ENCODE measurements at places on chromosomes 7 and 10.
A peak's percentile ranks its signal among the peaks of the same experiment; 100 is the strongest.

DNA sequence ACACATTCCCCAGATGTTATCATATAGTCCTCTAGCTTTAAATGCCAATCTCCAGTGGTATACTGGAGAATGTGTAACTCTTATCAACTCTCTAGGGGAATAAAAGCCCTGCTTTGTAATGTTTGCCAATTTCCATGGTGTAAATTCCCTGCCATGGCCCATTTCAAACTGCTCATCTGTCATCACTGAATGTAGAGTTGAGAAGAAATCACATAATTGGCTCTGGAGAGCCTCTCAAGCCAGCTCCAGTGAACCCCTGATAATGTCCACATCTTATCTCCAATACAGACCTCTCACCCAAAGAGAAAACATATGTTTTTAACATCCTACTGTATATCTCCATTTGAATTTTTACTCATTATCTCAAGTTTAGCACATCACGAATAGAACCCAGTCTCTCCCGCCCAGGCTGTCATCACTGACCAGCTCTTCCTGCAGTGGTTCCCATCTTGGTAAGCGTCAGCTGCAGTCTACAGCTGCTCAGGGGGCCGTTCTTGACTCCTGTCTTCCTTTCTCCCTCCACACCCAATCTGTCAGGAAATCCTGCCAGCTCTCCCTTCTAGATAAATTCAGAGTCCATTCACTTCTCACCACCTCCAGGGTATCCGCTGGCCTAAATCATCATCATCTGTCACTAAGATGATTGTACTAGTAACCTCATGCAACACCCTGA, 332.4 kb downstream of the FRMD4A start:
- DNase-seq = no peak

DNA sequence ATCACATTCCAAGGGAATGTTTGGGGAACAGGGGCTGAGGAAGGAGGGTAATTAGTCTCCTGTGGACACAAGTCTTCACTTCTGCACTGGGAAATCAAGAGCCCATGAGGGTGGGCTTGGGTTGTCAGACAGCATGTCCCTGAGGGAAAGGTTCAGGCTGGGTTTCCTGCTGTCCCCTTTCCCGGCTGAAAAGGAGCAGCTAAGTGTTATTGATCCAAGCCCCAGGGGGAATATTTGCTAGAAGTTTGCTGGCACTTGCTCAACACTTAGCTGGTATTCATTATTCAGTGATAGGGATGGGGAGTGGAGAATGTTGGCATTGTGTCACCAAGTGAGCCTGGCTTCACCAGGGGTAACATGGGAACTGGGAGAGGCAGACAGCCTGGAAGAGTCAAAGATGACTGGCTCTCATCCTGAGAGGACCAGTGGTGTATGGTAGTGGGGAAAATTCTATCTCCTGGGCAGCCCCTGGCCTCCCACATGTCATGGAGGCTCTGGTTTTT, 344.4 kb upstream of the PODXL start:
- DNase-seq = no peak

GRCh38 chr7:76198202-76198601, 3.5 kb upstream of the SRRM3 start:
- no peak for DNase-seq

GRCh38 chr7:94590526-94591162, 65.3 kb downstream of the SGCE start:
- DNase-seq = no peak

GRCh38 chr10:91163869-91164474, 56.5 kb upstream of the PCGF5 start:
- DNase-seq = peak; percentile 55

- DNase-seq = no peak
Observed at GRCh38 chr7:37449621-37450020, 957 bp upstream of the ELMO1 start.

- DNase-seq = no peak
Observed at GRCh38 chr10:101545898-101546297, 42.2 kb downstream of the POLL start.

- DNase-seq = no peak
Observed at GRCh38 chr7:55366461-55367070, 1.4 kb downstream of the LANCL2 start.

DNA sequence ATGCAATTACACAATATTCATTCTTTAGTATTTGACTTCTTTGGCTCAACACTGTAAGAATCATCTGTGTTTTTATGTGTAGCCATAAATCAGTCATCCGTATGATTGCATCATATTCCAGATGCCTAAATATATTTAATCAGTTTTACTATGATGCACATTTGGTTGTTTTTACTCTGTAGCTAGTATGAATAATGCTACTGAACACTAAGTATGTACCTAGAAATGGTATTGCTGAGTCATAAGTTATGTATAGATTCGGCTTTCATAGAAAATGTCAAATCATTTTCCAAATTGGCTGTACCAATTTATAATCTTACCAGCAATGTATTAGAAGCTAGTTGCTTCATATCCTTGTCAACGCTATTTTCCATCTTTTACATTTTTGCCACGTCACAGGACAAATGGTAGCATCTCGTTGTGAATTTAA, 197.3 kb upstream of the PLXNA4 start:
- peak; percentile 83 for DNase-seq

DNA sequence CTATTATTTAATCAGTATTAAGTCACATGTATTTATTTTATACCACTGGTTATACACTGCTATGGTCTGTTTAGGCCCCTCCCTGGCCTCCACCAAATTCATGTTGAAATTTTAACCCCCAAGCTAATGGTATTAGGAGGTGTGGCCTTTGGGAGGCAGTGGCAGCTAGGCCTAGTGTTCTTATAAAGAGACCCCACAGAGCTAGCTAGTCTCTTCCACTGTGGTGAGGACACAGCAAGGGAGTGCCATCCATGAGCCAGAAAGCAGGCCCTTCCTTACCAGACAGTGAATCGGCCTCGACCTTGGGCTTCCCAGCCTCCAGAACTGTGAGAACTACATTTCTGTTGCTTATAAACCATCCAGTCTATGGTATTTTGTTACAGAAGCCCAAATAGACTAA, 28.7 kb downstream of the RBM48 start:
- DNase-seq = no peak

DNA sequence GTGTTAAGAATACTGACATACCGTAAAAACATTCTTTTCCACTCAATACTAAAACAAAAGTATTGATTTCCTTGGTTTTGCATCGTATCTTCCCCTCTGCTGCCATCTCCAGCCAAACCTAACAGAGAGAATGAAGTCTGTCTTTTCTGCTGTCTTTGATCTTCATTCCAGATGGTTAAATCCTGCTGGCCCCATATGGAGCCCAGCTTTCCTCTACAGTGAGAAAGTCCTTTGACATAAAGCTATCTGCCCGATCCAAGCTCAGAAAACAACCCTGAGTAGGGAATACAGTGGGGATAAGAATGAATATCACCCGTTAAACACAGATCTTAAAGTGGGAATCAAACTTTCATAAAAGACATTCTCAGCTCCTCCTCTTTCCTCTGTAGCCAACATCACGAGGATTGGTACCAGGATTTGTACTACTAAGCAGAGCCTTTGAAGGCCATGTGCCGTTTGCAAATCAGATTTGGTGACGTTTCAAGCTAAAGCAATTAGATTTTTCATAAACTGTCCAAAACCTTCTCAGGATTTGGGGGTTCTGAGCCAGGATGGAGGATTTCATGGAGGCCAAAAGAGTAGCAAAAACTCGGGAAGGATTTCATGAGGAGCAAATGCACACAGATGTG, 30.8 kb upstream of the GPAM start:
- no peak for DNase-seq

DNA sequence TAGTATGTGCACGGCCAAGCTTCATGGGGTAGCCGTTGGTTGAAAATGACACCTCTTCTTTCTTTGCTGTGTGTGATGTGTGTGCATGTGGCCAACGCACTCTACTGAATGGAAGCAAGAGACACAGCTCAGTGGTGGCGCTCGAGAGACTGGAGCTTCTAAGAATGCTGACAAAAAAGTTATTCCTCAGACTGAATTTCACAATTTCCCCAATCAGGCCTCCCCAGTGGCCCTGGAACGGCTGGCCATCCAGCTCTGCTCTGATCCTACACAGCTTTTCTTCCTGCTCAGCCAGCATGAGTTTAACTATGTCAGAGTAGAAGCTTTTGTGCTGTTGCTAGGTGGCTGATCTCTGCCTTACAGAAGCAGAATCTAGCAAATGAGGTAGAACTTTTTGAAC, 186.7 kb upstream of the PLXDC2 start:
- no peak for DNase-seq

DNA sequence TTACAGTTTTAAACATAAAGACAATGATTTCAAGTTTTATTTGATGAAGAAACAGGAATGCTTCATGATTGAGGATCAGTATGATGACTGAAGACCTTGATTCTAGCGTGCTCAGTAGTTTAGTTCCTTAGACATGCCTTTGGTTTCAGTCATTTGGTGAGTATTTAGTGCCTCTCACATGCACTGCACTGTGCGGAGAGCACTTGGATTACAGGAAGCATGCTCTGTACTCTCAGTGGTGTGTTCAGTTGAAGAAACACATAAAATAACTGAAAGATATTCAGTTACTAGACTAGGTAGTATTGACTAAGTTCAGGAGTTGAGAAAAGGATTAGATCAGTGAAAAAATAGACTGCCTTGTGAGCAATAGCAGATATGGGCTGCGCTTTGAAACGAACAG, 25.5 kb downstream of the RBM17 start:
- DNase-seq = no peak
